Ammon's horn (tissue), 1 donor: ENCODE measurements at places on chromosomes 2 and 18.

GRCh38 chr2:88747990-88748389 is 56.5 kb downstream of the RPIA start:
- no peak for DNase-seq

DNA sequence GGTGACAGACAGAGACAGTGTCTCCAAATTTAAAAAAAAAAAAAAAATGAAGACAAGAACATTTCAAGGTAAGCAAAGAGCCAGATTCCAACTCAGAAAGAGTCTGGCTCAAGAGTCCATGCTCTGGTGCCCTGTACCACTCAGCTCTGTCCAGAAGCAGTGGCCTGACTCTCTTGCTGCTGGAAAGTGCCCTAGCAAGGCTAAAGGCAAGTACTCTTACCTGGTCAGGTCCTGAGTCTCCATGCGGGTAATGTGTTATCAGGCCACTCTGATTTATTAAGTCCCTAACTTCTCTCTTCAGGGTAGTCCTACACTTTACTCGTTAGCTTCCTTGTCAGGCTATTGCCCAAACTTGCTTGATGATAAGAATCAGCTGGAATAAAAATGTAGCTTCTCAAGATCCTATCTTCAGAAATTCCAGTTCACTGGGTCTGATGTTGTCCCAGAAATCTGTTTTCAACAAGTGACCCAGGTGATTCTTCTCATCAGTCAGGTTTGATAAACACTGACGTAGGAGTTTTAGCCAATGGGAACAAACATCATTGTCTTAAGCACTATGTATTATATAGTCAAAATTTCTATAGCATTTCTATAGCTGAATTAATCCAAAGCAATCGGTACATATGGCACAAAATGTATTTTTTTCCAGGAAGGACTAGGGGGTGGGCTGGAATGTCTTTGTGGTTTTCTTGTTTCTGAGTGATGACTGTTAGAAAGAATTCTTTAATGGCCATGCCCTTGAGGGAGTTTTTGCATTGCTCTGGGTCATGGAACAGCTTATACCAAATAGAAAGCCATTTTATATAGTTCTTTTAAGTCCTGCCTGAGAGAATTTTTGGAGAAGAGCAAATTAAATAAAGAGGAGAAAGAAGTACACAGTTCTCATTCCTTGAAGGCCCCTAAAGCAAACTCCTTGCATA is 139.9 kb upstream of the DNMT3A start:
- no peak for DNase-seq

DNA sequence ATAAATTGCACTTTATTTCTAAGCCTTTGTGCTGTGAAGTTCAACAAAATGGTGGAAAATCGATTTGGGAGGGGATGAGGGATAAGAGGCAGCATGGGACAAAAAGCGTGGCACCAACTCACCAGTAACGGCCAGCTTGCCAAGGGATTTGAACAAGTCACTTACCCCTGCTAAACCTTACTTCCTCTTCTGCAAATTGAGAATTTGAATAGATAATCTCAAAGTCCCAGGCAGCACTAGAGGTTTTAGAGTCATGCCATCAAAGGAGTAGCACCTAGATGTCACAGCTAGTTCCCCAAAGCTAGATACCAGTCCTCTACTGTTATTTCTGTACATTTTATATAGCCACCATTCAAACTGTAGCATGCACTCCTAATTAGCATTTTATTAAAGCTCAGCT is 83.7 kb upstream of the VRK2 start:
- no peak for DNase-seq

GRCh38 chr2:75162897-75163296 is 36.4 kb downstream of the TACR1 start:
- no peak for DNase-seq

GRCh38 chr2:147247749-147248148 is 597.1 kb upstream of the ACVR2A start:
- no peak for DNase-seq

DNA sequence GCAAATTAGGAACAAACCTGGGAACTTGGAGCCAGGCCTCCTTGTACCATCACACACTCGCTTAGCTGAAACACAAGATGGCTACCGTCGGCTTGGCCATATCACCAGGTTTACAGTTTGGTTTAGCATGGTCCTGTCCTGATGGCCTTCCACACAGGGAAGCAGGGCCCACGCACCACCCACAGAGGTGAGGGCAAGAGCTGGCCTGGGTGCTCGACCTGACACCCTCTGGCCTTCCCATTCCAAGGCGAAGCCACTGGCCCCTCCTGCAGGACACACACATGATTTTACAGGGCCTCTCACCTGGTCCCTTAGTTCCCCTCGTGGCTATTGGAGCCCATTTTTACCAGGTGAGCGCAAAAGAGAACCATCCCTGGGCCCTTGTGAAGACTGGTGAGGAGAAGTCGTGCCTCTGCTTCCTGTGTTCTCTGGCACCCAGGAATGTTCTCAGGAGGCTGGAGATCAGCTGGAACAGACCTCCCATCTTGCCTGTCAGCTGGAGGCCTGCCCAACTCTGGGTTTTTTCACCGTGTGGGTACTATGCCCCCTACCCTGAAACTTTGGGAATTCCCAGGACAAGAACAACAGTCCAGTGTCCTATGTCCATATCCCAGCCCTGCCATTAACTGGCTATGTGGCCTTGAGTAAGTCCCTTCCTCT is 53.0 kb upstream of the FOSL2 start:
- no peak for DNase-seq

- DNase-seq: no peak
These were observed 851.6 kb upstream of the SALL3 start for GRCh38 chr18:78128004-78128403.

DNA sequence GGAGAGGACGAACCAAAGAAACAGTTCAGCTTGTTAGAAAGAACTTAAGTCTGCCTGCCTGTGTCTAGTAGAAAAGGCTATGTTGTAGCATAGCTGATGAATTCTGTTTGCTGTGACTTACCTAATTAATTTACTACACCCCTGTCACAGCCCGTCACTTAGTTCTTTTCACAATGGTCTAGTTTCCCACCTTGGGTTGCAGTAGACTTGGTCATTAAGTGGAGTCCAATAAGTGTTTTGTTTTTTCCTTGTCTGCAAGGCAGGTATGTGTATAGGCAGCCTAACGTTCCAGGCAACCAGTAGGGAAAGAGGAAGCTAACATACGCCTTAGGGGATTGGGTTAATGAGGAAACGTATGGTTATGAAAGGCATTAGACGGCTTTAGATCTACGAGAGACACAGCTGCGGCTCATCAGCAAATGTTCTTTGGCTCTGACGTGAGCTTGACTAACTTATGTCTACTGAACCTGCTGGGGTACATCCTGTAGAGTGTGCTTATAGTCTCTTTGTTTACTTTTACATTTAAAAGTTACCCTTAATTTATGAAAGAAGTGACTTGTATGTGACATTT is 180.1 kb downstream of the PRPF40A start:
- peak; percentile 35 for DNase-seq

GRCh38 chr2:148646231-148646559 is 1.6 kb downstream of the EPC2 start:
- DNase-seq: no peak

DNA sequence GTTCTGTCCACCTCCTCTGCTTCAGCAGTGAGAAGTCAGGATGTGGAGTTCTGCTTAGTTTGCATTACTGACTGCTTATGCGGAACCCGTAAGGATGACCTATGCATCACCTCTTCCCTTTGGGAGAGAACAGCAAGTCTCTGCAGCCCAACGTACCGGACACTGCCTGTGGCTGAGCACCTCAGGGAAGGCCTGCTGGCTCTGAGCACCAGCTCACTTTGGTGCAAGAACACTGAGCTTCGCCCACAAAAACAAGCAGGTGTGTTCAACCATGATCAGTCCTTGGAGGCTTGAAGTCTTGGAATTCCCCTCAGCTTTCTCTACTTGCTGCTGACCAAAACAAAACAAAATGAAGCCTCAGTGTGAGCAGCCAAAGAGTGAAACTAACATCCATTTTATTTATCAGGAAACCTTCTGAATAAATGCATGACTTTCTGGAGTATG is 52.7 kb upstream of the NCK2 start:
- DNase-seq: no peak
